ENCODE measurements at places on chromosomes 12 and 14.

GRCh38 chr14:97634751-97635150 lies 837.6 kb downstream of the VRK1 start:
- no peak for DNase-seq

GRCh38 chr12:42982828-42983227 lies 393.3 kb upstream of the PRICKLE1 start:
- DNase-seq: no peak

GRCh38 chr12:113081873-113082272 lies 25.3 kb downstream of the DTX1 start:
- DNase-seq: no peak

- DNase-seq: no peak
Measured at GRCh38 chr12:45553204-45553603, 176.3 kb upstream of the ARID2 start.

GRCh38 chr14:61977217-61977616 lies 215.0 kb downstream of the SNAPC1 start:
- no peak for DNase-seq

DNA sequence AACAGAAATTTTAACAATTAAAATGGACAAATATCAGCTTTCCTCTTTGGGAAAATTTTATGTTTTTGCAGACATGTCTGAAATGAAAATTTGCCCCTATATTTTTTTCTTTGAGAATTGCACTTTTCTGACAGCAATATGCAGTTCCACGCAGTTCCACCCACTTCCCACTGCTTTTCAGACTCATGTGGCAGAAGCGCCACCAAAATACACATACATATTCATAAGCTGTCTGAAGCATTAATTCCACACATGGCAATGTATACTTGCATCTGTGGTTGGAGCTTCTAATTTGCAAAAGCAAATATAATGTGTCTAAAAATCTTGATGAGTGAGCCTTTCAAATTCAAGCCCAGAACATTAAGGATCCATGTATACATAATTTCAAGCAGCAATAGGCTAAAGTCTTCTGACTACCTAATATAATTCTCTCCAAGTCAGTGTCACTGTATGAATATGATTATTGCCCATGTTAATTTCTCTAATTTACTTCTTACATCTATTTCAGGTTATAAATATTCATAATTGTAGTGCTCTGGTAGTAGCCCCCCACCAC lies 129.5 kb downstream of the PRKD1 start:
- no peak for DNase-seq

DNA sequence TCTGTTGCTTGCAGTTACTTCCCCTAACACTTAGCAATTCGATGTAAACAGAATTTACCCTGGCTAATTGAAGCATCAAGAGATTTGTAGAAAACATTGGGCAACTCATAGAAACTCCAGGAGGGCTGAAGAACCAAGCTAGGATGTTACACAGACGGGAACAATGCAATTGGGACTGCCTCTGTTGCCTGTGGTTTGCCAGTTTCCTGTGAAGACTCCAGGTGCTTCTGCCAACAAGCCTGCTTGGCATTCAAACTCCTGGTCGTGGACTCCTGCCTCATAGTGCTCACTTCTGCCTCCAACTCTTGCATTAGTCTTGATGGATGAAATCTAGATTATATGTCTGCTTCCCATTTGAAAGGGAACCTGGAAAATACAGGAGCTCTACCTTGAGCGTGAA lies 246.0 kb downstream of the BMP4 start:
- DNase-seq: no peak

- no peak for DNase-seq
Measured at GRCh38 chr12:114404926-114405518, 922 bp downstream of the TBX5 start.

- no peak for DNase-seq
Measured at GRCh38 chr12:108305520-108305919, 33.6 kb downstream of the CMKLR1 start.

- peak; percentile 54 for DNase-seq
Measured at GRCh38 chr12:57243521-57244311, 7.3 kb downstream of the STAC3 start.

DNA sequence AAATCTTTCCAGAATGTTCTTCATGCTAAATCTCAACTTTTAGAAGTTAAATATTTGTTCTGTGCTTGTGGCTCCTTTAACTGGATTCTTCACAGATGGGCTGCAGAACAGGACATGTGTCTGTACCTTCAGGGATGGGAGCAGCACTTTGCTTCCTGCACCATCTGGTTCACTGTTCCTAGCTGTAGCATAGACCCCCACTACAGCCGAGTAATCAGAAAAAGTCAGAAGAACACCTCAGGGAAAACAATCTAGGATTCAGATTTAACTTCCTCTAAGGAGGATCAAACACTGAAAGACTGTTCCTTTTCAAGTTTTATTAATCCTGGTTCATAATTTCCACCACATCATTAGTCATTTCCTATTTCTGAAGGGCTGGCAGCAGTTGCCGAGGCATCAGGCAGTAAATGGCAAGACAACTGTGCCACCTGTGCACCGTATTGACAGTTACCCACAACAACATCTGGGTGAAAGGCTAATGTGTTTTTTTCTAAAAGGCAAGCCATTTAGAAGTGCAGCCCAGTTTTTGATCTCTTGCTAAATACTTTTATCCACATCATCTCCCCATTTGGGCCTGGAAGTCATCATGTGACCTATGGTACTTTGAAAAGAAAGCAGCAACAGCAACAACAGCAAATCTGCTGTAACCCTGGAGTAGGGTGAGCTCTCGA lies 212.8 kb upstream of the BMP4 start:
- no peak for DNase-seq

GRCh38 chr12:47328831-47329545 lies 249.2 kb upstream of the AMIGO2 start:
- no peak for DNase-seq

- DNase-seq: no peak
Measured at GRCh38 chr12:109982210-109982609, 14.0 kb downstream of the GIT2 start.

DNA sequence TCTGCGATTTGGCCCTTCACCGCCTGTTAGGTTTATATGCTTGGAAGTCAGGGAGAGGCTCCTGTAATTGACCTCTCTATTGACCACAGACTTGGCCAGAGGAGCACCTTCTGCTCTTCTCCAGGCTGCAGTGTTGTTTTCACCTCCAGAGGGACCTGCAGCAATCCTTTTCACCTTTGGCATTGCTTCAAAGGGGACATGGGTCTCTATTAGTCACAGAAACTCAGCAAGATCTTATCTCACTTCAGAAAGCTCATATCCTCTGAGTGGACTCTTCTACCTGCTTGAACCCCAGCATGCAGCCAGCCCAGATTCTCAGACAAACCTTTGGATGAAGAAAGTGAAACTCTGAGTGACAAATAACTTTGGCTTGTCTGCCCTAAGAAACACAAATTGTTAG lies 339.3 kb downstream of the NRXN3 start:
- no peak for DNase-seq

DNA sequence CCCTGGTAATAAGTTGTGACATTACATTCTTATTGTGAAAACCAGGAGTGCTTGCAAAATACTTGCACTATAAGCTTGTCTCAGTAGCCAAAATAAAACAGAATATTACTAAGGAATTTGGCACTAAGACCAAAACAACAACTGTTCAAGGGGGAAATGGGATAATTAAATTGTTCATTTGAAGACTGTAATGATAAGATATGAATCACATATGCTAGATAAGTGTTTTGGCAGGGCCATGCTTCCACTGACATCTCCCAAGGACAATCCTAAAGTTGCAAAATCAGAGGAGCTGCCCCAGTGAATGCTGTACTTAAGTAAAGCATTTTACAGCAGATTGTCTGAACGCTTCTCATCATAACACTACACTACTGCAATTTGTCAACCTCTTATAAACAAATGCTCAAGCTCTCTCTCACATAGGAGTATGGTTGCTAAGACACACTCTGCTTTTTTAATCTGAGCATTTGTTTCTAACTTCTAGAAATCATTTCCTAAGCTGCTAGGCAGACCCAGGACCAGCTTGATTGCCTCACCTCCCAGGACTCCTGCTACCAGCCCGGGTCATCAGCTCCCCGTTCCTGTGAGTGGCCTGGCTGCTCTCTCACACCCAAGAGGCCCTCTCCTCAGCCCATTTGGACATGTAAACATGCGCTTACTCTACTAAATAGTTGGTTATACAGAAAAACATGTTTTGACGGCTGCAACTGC lies 191.5 kb downstream of the PAX9 start:
- DNase-seq: no peak

DNA sequence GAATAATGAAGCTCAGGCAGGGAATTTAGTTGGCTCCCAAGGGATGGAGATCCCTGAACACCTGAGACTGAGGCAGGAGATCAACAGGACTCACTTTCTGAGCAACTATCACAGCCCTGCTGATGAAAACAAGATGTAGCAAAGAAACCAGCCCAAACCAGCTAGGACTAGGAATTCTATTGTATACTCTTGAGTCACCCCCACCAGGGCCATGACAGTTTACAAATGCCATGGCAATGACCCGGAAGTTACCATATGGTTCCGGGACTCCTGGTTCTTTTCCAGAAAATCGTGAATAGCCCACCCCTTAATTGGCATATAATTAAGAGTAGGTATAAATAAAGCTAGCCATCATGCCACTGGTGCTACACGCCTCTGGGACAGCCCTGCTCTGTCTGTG lies 46.0 kb upstream of the OASL start:
- DNase-seq: no peak

- DNase-seq: peak; percentile 34
Measured at GRCh38 chr12:13233830-13234641, 37.5 kb downstream of the EMP1 start.

GRCh38 chr12:99810718-99811593 lies 163.4 kb downstream of the GARIN6 start:
- peak; percentile 9 for DNase-seq

GRCh38 chr12:3119192-3119755 lies 42.1 kb downstream of the TSPAN9 start:
- no peak for DNase-seq
